Stimulated activated CD4-positive, alpha-beta T cell treated with anti-CD3 and anti-CD28 coated beads, Interleukin-4, amount 100 ng/mL, for 48 hours (primary cell): ENCODE measurements at places on chromosomes 1 and 21.

- DNase-seq: no peak
These were observed 15.3 kb downstream of the VAV3 start for GRCh38 chr1:107949467-107950253.

- DNase-seq: no peak
These were observed 9.1 kb upstream of the IRF2BP2 start for GRCh38 chr1:234619071-234619480.

GRCh38 chr21:34031835-34032370 lies 41.5 kb upstream of the MRPS6 start:
- DNase-seq: no peak

- peak; percentile 32 for DNase-seq
These were observed 156.0 kb downstream of the RERE start for GRCh38 chr1:8661185-8662110.

GRCh38 chr1:212749821-212750535 lies 41.6 kb downstream of the NSL1 start:
- DNase-seq: no peak
